HCT116 (cell line): ENCODE measurements at places on chromosomes 11 and 22. TPM values are rescaled to one million over a fixed set of nuclear protein-coding genes. Genes with fewer than 3 reads are reported as not detected.

APOA1 gene
- 2.0 TPM for total RNA-seq

DGCR6 gene
- 4.6 TPM for total RNA-seq

TPBGL gene
- 0.12 TPM for total RNA-seq

OR56A1 gene
- total RNA-seq: not detected

PIWIL4 gene
- 0.34 TPM for total RNA-seq

APOL5 gene
- not detected for total RNA-seq

PKDREJ gene
- not detected for total RNA-seq

DENND6B gene
- total RNA-seq: 11.0 TPM

MFNG gene
- total RNA-seq: 4.5 TPM

NAALAD2 gene
- not detected for total RNA-seq

DNA sequence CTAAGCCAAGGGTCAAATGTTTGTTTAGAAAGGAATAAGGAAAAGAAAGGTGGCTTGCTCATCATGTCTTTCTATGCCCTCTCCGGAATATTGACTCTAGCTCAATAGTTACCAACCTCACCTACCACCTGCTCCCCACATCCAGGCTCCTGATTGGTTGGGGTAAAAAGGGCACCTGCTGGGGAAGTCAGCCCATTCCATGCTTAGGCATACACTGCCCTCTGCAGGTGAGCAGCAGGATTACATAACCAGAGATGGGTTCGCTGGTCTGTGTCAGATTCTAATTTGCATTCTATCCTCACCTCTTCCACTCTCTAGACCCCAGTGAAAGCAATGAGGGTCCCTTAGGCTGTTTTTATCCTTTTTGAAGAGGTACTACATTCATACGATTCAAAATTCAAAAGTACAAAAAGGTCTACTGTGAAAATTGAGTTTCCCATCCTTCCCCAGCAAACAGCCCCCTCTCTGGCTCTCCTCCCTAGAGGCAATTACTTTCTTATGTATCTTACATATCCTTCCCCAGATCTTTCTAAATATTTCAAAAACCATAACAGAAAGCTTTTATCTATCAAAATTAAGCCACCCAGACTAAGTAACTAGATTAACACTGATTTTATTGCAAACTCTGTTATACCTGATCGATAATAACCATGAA, 98.0 kb upstream of the ASPHD2 start:
- DNase-seq: peak; percentile 63

- DNase-seq: no peak
Observed at GRCh38 chr11:10785146-10785474, 23.6 kb downstream of the EIF4G2 start.

GRCh38 chr11:60926500-60926899, 2.2 kb downstream of the TMEM132A start:
- no peak for DNase-seq

- DNase-seq: no peak
Observed at GRCh38 chr11:36156817-36157519, 132.3 kb downstream of the COMMD9 start.

DNA sequence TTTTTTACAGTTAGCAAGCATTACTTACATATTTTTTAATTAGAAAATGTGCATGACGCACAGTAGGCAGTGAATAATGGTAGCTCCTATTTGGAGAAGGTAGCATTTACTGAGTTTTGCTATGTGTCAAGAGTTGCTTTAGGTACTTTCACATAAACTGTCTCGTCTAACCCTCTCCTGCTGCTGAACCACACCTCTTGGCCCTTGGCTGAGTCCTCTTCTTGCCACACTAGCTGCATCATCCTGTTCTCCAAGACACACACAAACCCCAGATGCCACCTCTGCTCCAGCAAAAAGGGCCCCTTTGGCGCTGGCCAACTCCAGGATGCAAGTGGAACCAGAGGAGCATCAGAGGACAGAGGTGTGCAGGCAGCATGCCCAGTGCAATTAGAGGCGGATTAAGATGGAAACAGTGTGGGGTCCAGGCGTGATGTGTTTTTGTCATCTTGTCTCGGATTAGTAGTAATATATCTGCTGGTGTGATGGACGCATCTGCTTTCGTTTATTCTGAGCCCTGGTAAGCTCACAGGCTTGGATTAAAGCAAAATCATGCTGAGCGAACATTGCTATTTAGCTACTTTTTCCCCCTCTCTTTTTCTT, 367.0 kb upstream of the CADM1 start:
- no peak for DNase-seq

- DNase-seq: no peak
Observed at GRCh38 chr11:85750646-85751045, 60.3 kb downstream of the SYTL2 start.

DNA sequence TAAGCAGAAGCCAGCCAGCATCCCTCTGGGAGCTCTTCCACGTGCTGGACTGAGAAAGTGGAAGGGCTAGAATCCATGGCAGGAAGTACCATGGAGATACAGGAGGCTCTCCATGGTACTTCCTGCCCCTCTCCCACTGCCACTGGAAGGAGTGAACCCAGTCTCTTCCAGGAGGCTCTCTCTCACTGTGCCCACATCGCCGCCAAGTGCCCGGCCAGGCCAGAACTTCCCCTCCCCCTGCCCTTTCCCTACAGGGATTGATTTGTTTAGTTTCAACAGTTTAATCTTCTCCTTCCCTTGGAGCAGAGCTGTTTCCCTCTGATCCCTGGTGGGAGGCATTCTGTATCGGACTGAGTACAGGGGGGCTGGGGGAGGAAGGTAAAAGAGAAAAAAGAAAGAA, 133.6 kb downstream of the DSCAML1 start:
- DNase-seq: no peak
